ENCODE measurements at places on chromosomes 2 and 18.

DNA sequence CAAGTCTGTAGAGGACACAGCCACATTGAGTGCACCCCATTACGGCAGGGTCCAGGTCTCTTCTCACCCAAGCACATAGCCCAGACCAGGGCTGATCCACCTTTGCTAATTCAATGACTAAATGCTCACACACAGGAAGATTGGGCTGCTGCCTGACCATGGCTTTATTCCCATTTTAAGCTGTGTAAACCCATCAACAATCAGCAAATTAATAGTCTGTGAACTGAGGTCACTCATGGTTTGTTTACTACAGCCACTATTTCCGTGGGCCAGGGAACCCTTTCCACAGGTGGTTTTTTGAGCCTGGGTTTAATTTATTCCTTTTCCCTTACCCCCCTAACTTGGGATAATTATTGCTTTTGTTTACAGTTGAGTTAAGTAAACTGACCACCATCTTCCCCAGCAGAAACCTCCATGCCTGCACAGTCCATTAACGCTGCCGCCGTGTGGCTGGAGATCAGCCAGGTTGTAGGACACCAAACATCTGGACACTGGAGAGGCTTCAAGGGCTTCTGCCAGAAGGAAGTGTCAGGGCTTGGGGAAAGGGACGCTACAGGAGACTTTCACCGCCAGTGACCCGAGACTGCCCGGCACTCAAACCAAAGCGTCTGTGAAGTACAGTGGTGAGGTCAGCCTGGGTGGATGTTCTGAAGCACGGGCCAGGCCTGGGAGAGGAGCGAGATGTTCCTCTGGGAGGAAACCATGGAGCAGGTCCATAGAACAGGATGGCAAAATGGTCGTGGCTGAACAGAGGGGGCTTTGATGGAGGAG lies 282.9 kb downstream of the DYSF start:
- DNase-seq: no peak

DNA sequence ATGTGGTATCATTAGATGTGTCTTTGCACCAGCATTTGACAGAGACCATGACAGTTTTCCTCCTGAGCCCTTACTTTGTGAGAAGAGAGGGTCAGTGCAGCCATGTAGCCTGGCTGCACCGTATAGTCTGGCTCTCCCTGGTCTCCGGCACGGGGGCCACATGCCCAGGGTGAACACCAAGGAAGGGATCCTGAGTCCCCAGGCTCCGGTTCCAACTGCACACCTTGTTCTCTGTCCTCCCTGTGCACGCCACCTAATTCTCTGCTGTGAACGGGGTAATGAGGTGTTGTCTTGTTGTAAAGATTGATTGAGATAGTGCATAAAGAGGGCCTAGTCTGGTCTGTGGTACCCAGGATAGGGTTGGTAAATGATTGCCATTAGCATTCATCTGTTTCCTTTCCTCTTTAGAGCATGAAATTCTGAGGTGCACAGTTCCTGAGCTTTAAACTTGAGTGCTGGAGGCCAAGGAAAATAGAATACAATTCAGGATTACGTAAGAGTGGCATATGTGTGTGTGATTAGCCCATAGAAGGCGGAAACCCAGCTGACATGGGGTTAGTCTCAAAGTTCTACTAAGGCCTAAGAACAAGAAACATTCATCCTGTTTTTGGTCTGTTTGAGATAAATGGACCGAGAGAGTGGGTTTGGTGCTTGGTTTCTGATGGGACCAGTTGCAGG lies 55.5 kb downstream of the NCK2 start:
- DNase-seq: no peak

GRCh38 chr2:146701183-146701582 lies 1143.6 kb upstream of the ACVR2A start:
- DNase-seq: no peak

- DNase-seq: no peak
Measured at GRCh38 chr18:54154231-54154630, 70.2 kb downstream of the MBD2 start.

- no peak for DNase-seq
Measured at GRCh38 chr2:201735486-201735885, 37.0 kb upstream of the MPP4 start.

DNA sequence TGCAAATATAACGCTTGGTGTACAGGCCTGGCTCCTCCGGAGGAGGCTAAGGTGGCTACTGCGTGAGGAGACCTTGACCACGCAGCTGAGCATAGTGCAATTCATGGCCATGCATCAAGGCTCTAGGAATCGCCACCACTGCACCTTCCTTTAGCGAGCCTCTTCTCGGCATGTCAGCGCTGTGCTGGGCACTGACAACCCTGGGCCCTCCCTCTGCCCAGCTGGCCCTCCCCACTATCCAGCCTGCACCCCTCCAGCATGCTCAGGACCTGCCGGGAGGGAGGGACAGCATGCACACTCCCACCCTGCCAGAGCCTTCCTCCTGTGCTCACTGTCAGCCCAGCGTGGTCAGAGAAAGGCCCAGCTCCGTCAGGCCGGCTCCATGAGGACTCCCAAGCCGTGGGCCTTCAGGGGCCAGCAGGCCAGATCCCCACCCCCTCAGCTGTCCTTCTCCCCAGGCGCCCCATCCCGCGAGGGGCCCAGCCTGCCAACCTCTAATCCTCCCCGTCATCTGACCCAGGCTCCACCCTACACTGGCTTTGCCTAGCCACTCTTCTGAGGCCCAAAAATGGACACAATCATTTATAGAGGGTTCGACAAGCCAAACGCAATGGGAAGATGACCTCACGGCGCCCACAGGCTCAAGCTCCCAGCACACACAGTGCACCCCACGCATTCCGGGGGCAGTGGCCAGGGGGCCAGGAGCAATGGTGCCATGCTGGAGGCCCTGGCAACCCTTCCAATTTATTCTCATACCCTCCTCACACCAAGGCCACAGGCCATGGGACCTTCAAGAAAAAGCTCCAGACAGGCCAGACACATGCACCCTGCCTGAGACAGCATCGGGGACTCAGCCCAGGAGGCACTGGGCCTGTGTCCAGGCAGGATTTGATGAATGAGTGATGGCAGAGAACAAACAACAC lies 3.5 kb downstream of the BIN1 start:
- DNase-seq: no peak

DNA sequence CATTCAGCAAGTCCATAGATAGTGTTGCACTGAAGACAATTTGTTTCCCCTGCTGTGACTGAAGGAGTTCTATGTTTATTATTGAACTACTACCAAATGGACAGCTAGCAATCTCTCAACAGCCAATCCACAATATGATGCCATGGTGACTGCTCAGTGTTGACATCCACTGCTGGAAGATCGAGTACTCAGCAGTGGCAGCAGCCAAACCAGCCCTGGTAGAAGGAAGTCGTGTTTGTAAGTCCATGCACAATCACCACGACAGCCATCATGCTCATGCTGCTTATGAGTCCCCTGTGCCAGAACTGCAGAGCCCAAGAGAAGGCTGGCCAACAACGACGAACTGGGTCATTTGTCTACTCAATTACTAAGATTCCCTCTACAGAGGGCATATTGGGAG lies 66.4 kb downstream of the OSR1 start:
- no peak for DNase-seq

GRCh38 chr2:109268916-109269315 lies 139.9 kb downstream of the SH3RF3 start:
- no peak for DNase-seq

GRCh38 chr2:120703330-120703994 lies 32.2 kb upstream of the GLI2 start:
- DNase-seq: no peak

- DNase-seq: no peak
Measured at GRCh38 chr2:214987261-214987660, 151.2 kb downstream of the ABCA12 start.

DNA sequence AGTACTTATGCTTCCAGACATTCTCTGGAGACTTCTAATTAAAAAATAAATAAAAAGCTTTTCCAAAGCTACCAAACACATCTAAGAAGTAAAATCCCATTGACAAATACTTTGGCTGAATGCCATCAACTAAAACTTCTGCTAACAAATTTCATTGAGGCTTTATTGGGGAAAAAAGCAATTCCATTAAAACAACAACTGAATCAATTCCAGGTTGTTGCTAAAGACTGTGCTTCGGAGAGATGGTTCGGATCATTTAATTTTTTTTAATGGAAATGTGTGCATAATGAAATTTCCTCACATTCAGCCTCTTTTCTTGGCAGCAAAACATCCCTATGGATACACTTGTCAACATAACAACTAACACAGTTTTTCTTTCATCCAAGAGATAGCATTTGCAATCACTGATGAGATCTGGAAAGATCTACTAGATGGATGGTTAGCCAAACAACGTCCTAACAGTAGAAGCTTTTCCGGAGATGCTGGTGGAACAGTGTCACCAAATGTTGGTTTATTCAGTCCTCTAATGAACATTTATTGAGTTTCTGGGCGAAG lies 446.1 kb upstream of the FAM98A start:
- DNase-seq: no peak

DNA sequence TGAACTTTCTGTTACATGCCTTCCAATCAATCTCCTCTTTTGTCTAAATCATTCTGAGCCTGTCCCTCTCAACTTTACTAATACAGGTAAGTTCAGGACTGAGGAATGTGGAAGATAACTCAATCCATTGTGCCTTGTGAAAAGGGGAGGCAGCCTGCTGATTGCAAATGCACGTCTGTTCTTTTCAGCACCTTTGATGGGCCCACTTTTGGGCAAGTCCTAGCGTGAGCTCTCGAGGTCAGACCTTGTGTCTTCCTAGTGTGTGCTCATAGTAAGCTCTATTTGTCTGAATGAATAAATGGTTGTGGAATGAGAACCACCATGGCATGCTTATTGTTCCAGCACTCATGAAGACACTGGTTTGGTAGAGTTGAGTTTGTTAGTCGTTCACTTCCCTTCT lies 50.4 kb upstream of the REL start:
- no peak for DNase-seq

- no peak for DNase-seq
Measured at GRCh38 chr2:105490956-105491355, 92.1 kb upstream of the FHL2 start.

- DNase-seq: no peak
Measured at GRCh38 chr18:77777163-77777562, 527.5 kb downstream of the GALR1 start.

DNA sequence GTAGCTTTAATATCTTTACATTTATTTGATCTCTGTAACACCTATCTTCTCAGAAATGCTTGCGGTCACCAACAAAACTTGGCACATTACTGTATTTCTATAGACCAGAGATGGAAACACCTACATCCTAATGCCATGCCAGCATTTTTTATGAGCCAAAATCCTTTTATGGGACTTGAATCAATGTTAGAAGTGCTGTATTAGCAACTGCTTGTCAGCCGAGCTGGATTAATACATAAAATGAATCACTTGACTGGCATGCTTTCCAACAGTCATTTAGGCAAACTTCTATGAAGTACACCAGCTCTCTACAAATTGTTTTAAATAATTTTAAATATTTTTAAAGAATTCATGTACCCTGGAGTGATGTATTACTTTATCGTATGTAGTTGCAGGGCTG lies 272.9 kb upstream of the NRP2 start:
- DNase-seq: no peak

DNA sequence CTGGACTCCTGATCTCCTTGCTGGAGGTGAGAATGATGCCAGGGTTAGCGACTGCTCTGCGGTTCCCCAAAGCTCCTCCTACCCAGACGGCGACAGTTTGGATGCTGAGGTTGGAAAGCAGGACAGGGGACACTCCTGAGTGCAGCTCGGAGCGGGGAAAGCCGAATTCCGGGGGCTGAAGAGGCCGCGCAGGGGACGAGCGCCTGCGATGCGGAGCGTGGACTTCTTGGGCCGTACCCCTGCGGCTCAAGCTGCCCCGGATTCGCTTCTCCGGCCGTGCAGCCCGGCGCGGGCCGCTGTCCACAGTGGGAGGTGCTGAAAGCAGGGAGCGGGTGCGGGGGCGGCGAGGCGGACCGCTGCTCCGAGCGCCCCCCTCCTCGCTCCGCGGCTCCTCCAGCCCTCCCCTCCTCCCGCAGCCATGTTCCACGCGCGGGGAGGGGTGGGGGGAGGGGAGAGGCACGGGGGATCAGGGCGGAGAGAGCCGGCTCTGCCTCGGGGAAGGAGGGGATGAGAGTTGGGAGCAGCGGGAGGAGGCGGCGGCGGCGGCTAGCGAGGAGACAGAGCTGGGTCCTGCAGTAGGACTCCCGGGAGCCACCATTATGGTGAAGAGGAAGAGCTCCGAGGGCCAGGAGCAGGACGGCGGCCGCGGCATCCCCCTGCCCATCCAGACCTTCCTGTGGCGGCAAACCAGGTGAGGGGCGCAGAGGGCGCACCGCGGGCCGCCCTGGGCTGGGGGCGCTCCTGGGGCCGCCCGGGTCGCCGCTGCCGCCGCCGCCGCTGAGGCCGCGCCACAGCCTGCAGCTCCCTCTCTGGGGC lies at the start of gene UNC80:
UNC80 (plus strand) TSS at position 359 of the 816 bp plus-strand sequence; CDS start at position 600, 241 bp downstream.
- no peak for DNase-seq

DNA sequence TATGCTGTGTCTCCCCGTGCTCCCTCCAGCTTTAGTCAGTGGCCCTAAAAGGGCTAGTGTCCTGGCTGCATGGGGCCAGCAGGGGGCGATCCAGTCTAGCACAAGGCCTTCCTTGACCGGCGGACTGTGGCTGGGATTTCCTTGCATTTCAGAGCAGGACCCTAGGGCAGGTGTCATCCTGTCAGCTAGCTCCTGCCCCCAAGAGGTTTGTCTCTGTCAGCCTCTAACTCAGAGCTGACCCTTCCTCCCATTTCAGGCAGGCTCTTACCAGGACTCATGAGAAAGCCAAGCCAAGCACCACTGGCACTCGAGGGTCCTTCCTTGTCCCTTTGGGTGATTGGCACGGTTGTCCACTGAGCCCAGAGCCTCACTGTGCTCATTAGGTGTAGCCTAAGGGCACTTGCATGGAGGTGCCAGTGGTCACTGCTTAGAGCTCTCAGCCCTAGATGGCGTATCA lies 140.3 kb downstream of the RPIA start:
- no peak for DNase-seq

GRCh38 chr18:52009958-52010357 lies 330.0 kb upstream of the DCC start:
- no peak for DNase-seq

DNA sequence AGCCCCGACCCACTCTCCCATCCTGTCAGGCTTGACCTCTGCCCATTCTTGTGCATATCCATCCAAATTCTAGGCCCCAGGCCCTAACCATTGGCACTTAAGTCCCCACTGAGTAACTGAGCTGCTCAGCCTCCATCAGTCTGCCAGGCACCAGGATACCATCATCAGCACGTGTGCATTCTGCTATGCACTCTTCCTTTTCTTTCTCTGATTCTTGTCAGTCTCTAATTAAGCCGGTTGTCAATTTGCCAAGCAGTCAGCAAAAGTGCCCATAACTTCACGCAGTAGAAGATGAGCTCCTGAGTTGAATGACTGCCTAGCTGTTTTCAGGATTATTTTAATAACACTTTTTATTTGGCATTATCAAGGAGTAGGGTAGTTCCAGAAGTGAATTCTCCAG lies 107.2 kb downstream of the FEZ2 start:
- no peak for DNase-seq

- DNase-seq: no peak
Measured at GRCh38 chr2:240819126-240819857, 727 bp downstream of the KIF1A start.

- no peak for DNase-seq
Measured at GRCh38 chr2:180077295-180077906, 70.3 kb upstream of the CWC22 start.

- DNase-seq: no peak
Measured at GRCh38 chr2:28175028-28175427, 217.6 kb upstream of the FOSL2 start.
